ENCODE measurements at places on chromosomes 5 and 9.

DNA sequence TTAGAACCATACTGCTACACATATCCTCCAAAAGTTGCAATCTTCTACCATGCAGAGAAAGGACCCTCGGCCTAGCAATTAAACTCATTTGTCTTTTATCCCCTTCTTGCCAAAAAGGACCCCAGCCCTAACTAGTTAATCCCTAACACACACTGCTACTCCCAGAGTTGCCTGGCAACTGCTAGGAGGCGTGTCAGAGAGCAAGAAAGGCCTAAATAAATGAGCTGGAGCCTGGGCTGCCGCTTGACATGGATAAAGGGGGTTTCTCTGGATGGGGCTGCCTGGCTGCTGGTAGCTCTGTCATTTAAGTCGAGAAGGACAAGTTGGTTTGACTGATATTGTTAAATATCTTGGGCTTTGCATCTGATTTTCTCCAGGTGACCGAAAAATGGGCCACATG lies 194.8 kb downstream of the CRB2 start:
- no peak for DNase-seq

DNA sequence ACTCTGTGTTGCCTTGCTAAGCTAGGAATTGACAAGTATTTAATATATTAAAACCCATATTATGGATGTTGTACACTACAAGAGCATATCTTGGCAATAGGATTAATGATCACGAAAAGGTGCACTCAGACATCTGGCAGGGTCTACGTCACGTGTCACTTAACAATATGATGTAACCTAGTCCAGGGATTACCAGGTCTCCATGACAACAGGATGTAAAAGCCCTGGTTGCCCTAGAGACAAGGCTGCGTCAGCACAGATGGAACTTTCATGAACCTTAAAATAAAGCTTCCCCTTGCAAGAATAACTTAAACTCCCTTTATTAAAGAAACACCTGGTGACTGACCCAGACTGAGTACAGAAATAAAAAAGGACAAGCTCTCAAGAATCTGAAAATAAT lies 717.8 kb downstream of the CDH18 start:
- no peak for DNase-seq

DNA sequence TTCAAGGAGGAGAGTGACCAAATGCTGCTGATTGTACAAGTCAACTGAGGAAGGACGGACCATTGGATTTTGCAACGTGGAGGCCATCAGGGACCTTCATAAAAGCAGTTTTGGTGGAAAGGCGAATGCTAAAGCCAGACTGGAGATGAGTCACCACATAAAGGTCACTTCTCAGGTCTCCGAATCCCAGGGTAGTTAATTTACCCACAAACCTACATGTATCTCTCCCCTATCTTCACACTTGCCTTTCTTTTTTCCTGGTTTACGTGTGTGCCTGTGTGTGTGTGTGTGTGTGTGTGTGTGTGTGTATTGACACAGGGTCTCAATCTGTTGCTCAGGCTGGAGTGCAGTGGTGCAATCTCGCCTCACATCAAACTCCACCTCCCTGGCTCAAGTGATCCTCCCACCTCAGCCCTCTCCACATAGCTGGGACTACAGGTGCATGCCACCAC lies 4.6 kb upstream of the CTNNA1 start:
- peak; percentile 28 for DNase-seq

DNA sequence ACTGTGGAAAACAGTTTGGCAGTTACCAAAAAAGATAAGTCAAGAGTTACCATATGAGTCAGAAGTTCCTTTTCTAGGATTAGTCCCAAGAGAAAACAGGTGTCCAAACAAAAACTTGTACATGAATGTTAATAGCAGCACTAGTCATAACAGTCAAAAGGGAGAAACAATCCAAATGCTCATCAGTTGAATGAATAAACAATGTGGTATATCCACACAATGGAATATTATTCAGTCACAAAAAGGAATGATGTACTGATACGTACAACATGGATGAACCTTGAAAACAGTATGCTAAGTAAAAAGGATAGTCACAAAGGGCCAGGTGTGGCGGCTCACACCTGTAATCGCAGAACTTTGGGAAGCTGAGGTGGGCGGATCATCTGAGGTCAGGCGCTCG lies 7.9 kb downstream of the ZNF510 start:
- no peak for DNase-seq

DNA sequence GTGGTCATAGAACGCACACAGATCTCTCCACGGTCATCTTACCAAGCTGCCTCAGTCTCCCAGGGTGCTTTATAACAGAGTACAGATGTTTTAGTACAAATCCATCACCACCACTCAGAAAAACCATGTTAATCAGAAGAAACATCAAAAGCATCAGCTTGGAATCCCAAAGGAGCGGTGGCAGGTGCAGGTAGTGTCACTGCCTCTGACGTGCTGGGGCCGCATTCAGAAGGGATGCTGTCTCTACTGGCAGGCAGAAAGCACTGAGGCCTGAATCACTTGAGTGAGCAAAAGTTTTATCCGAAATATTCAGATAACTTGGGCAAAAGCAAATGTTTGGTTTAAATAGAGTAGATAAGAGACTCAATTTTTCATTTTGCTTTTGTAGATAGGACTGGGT lies 448.4 kb upstream of the ZNF608 start:
- no peak for DNase-seq

DNA sequence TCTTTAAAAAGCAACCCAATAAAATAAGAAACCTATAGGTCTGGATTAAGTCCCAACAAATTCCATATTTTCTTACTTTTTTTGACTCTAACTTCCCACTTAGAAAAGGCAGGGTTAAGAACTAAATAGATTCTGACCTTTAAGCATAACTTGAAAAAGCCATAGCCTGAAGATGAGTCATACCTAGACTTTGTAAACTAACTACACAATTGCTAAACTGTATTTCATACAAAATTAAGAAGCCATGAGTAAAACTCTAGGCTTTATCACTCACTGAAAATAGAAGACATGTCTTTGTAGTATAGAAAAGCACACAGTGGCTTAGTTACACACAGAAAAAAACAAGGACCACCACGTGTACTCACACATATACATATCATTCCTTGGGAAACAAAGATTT lies 51.5 kb downstream of the MLLT3 start:
- peak; percentile 67 for DNase-seq

DNA sequence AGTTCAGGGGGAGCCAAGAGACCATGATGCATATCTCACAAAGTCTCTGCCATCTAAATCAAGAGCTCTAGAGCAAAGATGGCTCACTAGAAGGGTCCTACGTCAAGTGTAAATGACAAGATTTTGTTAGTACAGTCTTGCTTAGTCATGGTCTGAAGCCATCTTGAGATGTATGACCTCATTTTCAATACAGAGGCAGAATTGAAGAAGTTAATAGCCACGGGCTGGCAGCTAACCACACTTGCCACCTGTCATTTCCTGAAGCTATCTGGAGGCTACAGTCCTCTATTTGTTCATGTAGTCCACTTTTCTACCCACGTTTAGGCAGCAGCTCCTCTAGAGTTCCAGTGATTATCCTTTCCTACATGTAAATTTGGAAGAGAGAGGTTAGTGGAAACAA lies 231.7 kb upstream of the CDH12 start:
- no peak for DNase-seq
